ENCODE measurements at places on chromosomes 3 and 15. TPM values are rescaled to one million over a fixed set of nuclear protein-coding genes. Genes with fewer than 3 reads are reported as not detected.

ADCY5 gene
- total RNA-seq: 3.4 TPM

TARS3 gene
- 9.3 TPM for total RNA-seq

MKRN2 gene
- total RNA-seq: 20.3 TPM

FRMD5 gene
- total RNA-seq: 2.4 TPM

DNA sequence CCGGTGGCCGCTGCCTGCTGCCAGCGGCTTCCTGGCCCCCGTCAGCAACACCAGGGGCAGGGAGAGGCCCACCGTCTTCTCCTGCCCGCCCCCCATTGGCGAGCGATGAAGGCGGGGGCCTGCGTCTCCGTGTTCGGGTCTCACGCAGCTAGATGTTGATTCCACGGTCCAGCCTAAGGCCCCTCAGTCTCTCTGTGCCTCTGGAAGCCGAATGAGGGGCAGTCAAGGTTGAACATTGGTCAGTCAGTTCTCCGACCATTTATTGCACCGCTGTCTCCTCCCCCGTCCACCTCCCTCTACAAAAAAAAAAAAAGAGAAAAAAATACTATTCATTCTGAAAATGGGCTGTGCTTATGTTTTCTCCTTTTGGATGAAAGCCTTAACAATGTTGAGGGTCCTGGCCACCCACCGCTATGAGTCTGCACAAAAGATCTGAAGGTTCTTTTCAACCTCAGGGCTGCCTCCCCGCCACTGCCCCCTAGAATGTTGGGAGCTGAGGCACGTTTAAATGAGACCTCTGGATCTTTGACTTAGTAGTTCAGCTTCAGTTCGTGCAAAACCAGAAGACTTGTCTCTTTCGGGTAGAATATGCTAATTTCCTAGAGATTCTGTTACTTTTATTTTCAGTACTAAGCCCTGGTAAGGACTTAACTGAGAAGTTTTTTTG, 736 bp downstream of the IREB2 start:
- peak overlapping the region; percentile 100 for H3K4me3 ChIP-seq
- H3K27me3 ChIP-seq: no peaks in the 10 kb centered on the region
- H3K36me3 ChIP-seq: no peaks in the 10 kb centered on the region
- peak overlapping the region; percentile 94 for H3K27ac ChIP-seq

- H3K4me3 ChIP-seq: no peak overlapping the region
- no peak overlapping the region for H3K27ac ChIP-seq
- DNase-seq: no peak
- no peaks in the 10 kb centered on the region for H3K36me3 ChIP-seq
Observed at GRCh38 chr15:58047149-58047548, 18.4 kb downstream of the ALDH1A2 start.

DNA sequence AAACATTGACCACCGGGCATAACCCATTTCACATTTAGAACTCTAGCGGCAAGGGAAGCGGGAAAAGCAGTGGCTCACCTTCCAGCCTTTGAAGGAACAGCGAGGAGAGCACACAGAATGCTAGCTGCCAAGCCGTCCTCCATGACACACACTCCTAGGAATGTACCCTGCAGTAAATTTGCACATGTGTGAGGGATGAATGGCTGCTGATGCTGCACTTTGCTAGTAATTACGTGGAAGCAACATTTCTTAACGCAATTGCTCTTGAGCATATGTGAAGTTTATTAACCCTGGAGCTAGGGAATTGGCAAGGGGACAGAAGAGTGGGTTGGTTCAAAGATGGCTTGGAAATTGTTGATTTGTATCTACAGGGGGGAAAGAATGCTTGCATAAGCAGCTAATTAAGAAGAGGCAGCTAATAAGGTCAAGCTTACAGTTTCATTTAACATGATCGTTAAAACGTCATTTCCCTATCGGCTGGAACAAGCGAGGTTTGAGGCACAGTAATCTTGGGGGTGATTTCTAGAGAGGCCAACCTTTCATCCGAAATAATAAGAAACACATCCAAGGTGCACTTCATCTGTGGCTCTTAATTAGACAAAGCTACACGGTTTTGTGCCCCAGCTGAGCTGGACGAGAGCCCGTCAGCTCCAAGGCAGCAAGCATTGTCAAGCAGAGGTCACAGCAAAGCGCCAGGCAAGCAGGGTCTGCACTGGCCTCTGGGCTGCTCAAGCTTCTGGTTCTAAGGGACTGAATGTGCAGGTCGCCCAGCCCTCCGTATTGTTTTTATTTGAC, 123.4 kb downstream of the CHSY1 start:
- peaks cover 5% of the 10 kb centered on the region for H3K4me1 ChIP-seq
- peak; percentile 70 for DNase-seq
- H3K27me3 ChIP-seq: no peaks in the 10 kb centered on the region
- H3K4me3 ChIP-seq: no peak overlapping the region
- H3K27ac ChIP-seq: peak overlapping the region; percentile 78

- no peaks in the 10 kb centered on the region for H3K36me3 ChIP-seq
- DNase-seq: peak; percentile 86
- H3K27ac ChIP-seq: peak overlapping the region; percentile 87
- peaks cover 24% of the 10 kb centered on the region for H3K4me1 ChIP-seq
Observed at GRCh38 chr3:192917028-192917403, 640 bp downstream of the MB21D2 start.

DNA sequence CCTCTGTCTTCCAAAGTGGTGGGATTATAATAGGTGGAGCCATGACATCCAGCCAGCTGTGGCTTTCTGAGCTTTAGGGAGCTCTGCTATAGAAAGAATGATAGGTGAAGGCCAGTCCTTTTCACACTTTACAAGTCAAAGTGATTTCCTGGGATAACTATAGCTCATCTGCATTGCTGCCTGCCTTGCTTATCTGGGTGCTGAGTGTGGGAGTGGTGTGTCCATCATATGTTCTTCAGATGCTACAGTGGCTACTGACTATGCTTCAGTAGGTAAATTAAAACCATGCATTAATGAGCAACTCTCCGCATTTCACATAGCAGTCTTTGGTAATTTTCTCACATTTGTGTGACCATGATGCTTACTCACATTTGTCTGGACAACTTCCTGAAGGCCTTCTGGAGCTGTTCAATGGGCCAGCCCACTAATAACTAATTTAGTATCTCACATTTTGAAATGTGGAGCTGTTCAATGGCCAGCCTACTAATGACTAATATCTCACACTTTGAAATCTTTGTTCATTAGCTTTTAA, 23.4 kb downstream of the RHOA start:
- H3K27ac ChIP-seq: peak overlapping the region; percentile 41
- H3K27me3 ChIP-seq: no peaks in the 10 kb centered on the region
- no peaks in the 10 kb centered on the region for H3K36me3 ChIP-seq
- no peak for DNase-seq

All from left lung (tissue), 14 donors.